ENCODE measurements at places on chromosomes 6 and 20.

- no peak for DNase-seq
Measured at GRCh38 chr20:48765359-48765758, 62.4 kb downstream of the PREX1 start.

GRCh38 chr6:163841326-163841725 lies 426.8 kb downstream of the QKI start:
- DNase-seq, result no peak

DNA sequence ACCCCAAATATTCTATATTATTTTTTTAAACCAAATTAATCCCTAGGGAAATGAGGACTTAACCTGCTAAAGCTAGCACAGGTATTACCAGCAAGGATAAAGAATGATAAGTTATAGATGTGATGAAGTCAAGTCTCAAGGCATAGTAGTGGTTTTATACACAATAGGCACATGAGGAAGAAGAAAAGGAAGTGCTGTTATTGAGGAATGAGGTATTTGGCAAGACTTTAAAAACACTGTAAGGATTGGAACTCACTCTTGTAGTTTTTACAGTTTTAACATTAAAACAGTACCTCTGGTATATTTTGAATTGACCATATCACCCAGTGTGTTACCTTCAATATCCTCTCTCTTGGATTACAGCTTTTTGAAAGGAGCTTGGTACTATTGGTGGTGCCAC lies 54.6 kb downstream of the PHF3 start:
- no peak for DNase-seq

DNA sequence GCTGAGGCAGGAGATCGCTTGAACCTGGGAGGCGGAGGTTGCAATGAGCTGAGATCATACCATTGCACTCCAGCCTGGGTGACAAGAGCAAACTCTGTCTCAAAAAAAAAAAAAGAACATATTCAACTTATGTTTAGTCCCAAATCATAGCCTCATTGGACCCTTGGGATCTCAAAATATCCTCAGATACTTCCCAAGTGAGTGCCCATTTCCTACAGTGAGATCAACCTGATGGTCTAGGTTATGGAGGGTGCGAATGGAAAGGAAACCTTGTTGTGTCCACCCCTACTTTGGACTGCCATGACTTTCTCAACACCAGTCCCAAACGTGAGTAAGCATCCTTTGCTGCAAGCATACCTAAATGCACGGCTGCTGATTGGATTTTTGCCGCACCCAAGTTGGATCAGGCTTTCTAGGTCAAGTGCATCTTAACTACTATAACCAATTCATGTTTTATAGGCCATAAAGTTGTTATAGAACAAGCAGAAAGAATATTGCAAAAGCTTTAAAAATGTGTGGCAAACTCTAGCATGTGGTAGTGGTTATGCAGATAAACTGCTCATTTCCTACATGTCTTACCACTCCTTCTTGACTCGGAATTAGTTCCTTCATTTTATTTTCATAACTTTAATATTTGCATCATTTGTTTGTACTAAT lies 131.2 kb downstream of the PLEKHG1 start:
- no peak for DNase-seq

DNA sequence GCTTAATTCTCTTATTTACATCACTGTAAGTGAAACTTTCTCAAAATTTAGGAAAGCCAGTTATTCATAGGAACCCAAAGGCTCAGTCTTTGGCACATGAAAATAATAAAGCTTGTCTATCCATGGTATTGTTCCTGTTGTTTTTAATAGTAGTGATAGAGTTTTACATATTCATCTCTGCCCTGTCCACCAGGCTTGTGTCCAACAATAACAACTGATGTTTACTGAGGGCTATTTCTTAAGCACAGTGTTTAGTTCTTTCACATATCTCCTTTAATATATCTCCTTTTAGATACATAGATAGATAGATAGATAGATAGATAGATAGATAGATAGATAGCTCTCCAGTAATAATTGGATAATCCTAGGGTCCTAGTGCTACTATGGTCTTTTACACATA lies 34.2 kb downstream of the FOXQ1 start:
- no peak for DNase-seq

- no peak for DNase-seq
Measured at GRCh38 chr6:111700135-111700690, 94.5 kb upstream of the TRAF3IP2 start.

DNA sequence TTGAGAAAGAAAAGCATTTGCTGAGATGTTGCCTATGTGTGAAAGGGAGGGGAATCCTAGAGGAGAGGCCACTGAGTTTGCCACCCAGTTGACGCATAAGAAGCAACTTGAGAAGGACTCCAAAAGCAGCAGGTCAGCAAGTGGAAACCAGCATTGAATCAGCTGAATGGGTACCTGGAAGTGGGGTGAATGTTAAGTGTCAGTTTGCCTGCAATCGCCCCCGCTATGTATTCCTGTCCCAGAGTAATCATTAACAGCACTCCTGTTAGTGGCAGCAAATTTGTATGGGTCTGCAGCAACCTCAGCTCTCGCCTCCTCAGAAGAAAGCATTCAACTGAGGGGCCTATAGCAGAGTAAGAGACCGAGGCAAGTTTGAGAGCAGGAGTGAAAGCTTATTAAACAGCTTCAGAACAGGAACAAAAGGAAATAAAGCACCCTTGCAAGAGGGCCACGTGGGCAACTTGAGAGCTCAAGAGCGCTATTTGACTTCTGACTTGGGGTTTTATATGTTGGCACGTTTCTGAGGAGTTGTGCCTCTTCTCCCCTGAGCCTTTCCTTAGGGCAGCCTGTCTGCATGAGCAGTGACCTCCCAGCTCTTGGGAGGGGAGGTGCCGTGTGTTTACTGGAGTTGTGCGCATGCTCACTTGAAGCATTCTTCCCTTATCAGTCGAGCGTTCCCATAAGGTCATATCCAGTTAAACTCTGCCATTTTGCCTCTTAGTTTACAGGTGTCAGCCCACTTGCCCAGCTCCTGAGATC lies 122.6 kb upstream of the PHACTR1 start:
- no peak for DNase-seq

DNA sequence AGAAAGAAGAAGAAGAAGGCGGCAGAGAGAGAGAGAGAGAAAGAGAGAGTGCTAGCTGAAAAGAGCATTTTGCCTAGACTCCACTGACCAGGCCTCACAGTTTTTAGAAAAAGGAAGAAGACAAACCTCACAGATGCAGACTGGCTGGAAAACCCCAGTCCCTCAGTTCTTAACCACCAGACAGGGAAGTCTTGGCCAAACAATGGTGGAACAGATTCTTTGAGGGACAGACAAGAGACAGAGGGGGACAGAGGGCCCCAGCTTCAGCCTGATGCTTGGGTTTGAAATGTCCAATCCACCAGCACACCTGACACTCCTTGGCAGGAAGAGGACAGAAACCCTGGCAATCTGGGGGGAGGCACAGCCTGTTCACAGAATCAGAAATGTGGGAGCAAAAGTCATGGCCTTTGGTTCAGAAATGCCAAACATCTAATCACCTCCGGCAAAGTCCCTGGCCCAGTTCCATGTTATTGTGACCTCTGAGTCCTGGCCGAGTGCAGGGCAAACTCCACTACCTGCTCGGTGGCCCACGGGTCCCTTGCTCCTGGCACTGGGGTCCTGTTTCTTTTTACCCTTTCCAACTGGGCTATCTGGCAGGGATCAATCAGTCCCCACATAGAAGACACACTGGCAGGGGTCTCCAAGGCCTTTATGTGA lies 235.2 kb downstream of the LY86 start:
- DNase-seq, result peak; percentile 35

DNA sequence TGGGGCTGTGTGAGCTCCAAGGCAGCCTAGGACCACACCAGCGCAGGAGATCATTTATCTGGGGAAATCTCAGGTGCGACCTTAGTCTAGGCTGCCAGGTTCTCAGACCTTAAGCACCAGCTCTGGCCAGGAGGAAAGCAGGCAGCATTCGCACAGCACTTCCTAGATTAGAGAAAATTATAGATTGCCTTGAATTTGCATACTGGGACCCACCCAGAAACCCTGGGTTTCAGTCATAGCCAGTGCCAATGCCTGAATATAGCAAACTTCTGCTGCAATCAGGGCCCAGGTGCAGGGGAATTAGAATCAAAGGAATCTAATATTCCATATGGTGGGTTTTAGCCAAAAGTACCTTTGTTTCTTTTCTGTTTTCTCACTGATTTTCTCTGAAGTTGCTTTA lies 204.3 kb upstream of the CST7 start:
- no peak for DNase-seq

GRCh38 chr20:58432186-58432954 lies 43.3 kb downstream of the VAPB start:
- no peak for DNase-seq

DNA sequence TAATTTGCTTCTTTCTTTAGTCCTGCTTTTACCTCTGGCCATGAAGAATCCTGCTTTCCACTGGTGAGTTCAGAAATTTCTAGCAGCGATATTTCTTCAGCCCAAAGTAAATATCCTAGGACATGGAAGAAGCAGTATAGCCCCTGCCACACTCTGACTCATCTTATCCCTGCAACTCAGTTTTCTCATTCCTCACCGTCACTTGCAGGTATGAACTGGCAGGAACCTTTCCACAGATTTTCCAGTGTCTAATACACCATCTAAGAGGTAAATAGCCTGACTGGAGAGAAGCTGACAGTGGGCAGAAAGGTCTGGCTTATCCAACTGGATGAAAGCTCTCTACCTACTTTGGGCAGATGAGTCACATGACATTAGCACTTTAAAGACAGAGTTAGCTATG lies 816.7 kb upstream of the FLRT3 start:
- no peak for DNase-seq

GRCh38 chr6:46815130-46815529 lies 21.9 kb downstream of the MEP1A start:
- no peak for DNase-seq

GRCh38 chr6:4496284-4496683 lies 279.9 kb upstream of the CDYL start:
- no peak for DNase-seq

DNA sequence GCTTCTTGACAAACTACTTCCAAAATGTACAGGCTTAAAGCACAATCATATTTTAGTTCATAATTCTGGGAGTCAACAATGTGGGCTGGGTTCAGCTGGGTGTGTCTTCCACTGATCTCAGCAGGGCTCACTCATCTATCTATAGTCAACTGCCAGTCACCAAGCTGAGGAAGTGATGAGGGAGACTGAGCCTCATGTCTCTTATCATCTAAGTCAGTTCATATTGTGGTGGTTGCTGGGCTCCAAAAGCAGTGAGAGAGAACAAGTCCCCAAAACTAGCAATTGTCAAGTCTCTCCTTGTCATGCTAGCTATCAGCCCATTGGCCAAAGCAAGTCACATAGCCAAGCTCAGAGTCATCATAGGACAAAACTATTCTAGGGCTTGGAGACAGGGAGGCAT lies 465.9 kb upstream of the ARID1B start:
- no peak for DNase-seq

GRCh38 chr6:134424165-134424797 lies 106.4 kb upstream of the SGK1 start:
- no peak for DNase-seq

- no peak for DNase-seq
Measured at GRCh38 chr6:127247114-127248096, 19.3 kb upstream of the RNF146 start.

GRCh38 chr6:26056583-26057350 lies 30.5 kb upstream of the HFE start:
- peak; percentile 58 for DNase-seq

DNA sequence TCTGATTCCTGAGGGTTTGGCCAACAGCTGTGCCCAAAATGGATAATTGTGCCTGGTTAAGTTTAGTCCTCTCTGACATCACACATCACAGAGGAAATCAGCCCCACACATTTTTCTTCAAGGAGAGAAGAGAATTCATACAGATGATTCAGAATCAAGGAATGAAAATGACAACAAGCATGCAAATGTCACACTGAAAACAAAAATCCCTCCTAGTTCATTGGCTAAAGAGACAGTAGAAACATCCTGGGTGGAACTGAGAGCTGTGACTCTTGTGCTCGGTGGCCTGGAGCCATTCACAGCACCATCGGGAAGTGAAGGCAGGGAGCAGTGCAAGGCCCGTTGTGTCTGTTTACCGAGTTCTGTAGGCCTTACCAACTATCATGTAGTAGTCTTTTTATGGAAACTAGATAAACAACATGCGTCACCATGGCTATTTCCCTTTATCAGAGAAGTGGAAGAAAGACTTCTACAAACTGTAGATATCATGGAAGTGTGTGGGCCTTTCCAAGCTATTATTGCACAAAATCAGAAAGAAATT lies 81.7 kb upstream of the TENT5A start:
- DNase-seq, result no peak

GRCh38 chr20:58623579-58624473 lies 27.3 kb upstream of the STX16 start:
- DNase-seq, result no peak

DNA sequence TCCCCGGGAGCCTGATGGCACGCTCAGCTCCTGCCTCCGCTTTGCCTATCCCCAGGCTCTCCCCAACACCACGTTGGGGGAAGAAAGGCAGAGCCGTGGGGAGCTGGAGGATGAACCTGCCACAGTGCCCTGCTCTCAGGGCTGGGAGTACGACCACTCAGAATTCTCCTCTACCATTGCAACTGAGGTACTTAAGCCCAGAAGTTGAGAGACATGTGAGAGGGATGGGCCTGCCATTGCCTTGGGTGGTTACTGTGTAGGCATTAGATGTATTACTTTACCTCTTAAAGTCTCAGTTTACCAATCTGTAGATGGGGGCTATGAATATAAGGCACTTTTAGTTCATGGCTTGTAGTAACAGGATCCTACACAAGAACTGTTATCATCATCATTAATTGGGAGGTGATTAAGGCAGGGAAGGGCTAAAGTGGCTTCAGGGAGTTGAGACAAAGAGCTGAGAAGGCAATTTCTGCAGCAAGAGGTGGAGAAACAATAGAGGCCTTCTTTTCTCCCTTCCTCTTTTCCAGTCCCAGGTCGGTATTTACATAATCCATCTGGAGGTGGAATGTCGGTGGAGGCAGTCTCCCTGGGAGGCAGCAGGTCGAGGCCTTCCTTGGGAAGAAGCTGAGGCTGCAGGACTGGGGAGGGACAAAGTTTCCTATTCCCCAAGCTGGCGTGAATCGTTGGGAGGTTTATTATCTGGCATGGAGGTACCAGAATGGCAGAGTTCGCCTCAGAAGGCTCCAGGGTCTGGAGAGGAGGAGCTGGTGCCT lies 691 bp downstream of the SLC22A7 start:
- no peak for DNase-seq

- DNase-seq, result no peak
Measured at GRCh38 chr20:62219101-62219991, 732 bp downstream of the HRH3 start.

DNA sequence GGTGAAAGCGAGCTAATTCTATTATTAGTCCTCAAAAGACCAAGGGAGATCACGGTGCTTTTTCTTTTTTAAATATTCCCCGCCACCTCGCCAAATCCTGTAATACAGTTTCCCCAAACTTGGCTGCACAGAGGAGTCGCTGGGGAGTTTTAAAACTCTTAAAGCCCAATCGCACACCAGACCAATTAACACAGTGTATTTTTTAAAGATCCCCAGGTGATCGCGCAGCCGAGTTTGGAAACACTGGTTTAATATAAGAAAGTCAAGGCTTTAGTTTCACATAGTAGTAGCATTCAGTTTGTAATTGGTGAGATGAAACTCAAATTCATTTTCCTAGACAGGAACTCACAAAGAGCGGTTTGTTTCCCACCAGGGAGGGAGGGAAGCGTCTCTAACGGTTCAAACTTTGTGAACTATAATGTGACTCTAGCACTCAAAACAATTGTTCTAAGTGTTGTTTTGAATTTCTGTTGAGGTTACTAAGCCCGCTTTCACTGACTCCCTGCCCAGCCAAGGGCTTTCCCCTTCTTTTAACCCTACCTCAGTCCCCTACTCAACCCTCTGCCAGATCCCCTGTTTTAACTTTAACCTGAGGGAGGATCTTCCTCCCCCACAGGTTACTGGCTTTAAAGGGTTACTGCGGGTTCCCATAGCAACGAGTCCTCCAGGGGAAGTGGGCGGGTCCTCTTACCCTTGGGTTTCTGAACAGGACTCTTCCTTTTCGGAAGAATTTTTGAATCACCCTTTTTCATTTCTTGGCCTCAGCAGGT lies 25.7 kb upstream of the BTBD3 start:
- peak; percentile 6 for DNase-seq

All from GM12865 (cell line).